Vagina (tissue), 2 donors: ENCODE measurements at places on chromosomes 6 and 20.

- no peak for DNase-seq
These were observed 96.5 kb downstream of the SMOC2 start for GRCh38 chr6:168537540-168537884.

GRCh38 chr6:86306210-86306609, 631.1 kb upstream of the HTR1E start:
- no peak for DNase-seq

- DNase-seq, result no peak
These were observed 27.9 kb downstream of the DNMT3B start for GRCh38 chr20:32789896-32790750.

- peak; percentile 67 for DNase-seq
These were observed 6.2 kb upstream of the RAET1E start for GRCh38 chr6:149903938-149904611.

DNA sequence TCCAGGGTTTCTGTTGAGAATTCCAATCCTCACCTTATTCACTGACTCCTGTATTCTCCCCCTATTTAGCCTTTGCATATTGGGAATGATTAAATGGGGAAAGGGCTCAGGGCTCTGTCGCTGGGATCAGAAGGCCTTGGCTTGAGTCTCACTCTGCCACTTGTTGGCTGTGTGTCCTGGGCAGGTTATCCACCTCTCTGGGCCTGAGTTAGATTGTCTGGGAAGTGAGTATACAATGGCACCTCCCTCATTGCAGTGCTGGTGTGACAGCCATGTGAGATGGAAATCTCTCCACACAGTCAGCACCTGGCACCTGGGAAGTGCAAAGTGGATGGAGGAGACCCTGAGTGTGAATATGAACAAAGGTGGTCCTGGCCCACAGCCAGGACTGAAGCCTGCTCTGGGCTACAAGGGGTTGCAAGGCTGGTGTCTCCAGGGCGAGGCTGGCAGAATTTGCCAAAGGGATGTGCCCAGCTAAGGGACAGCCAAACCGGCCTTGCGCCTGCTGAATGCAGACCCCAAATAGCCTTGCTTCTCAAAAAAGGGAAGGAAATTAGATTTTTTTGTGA, 200.0 kb upstream of the PMEPA1 start:
- DNase-seq, result no peak

GRCh38 chr6:157621406-157621805, 201.6 kb upstream of the SNX9 start:
- DNase-seq, result no peak

- no peak for DNase-seq
These were observed 538.2 kb upstream of the EYS start for GRCh38 chr6:66245231-66245630.

DNA sequence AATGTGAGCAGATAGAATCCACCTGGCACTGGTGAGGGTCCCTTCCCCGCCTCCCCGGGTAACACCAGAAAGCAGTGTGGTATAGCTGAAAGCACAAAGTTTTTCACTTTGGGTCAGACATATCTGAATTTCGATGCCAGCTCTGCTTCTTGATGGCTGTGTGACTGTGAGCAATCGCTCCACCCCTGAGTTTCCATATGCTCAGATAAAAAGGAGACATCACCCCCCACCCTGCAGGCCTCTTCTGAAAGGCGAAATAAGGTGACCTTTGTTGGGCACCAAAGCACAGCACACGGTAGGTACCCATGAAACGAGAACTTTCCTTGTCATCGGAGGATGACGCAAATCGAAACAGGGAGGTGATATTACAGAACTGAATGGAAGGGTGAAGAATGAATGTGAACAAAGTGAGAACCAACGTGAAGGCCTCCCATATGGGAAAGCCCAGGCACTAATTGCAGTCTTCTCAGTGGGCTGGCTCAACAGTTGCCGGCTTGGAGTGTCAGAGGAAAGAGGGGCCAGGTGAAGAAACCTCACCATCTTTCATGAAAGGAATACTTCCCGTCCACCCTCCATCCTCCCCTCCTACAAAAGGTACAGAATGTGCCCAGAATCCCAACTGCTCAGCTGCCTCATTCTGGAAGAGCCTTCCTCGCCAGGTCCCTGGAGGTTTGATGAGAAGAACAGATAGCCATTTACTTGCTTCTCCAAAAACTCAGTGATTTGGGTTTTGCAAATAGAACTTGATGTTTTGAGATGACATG, 61.8 kb downstream of the NFATC2 start:
- DNase-seq, result no peak

DNA sequence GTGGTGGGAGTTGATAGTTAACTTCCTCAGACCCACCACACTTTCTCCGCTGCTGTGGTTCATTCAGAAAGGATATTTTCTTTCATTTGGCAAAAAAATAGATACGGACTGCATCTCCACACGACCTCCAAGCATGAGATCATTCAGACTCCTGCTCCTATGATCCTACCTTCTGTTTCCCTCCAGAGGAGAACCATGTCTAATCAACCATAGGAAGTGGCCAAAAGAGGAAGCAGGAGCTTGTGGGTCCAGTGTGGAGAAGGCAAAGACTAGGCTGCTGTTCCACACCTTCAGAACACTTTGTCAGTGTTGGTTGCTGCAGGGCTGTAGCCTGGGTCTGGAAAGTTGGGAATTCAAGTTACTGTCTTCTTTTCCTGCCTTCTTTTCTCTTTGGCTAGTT, 10.6 kb upstream of the KIF13A start:
- no peak for DNase-seq

DNA sequence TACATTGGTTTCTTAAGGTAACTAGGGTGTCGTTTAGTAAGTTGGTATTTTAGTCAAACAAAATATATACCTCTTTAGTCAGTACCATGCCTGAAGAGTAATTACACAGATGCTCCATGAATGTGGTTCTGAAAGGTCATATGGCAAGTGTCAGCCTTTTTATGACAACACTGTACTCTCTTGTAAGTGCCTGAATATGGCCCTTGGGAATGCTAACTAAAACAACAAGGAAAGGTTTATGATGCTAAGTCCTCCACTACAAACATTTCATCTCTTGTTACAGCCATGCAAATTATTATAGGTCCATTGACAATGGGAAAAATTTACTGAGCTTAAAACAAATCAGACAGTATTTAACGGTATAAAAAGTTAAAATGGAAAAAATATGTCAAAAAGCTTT, 39.0 kb upstream of the SUPT3H start:
- no peak for DNase-seq

DNA sequence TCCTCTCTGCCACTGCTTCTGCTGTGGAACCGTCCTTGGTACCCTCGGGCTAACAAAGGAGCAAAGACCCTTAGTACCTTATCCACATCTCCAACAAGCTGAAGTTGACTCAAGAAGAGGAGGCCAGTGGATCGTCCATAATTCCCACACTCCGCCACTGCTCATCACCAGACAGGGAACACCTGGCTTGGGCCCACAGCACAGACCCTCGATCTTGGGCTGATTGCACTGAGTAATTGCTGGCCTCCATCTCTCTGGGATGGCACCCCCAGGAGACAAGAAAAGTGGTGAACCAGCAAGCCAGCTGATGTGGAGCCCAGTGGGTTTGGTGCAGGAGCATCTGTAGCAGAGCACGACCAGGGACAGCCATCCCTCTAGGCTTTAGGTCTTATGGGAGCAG, 109.4 kb upstream of the GRIK2 start:
- DNase-seq, result no peak

- DNase-seq, result no peak
These were observed 33.6 kb downstream of the TTI1 start for GRCh38 chr20:37999526-38000263.

DNA sequence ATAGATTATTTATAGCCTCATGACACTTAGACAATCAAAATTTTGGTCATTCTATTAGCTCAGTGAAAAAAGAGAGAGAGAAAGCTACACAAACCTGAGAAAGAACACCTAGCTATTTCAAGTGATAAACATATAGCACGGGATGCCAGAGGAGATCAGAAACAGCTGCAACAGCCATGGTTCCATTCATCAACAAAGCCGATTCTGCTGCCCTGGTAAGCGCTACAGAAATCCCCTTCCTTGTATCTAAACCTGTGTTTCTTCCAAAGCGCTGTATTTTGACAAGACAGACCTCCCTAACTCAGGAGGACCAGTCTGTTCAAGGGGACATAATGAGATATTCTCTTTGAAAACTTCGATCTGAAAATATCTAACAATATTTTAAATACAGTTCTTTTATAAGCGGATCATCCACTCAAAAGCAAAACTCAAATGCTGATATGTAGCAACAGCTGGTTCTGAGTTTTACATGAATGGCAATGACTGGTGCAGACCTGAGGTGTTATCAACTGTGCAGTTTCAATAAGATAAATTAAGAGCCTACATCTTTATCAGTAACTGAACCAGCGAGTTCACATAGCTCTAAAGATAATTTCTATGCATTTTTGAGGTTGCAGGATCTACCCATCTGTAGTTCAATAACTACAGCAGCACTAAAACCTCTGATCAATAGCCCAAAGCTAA, 447.8 kb downstream of the FRK start:
- DNase-seq, result no peak

DNA sequence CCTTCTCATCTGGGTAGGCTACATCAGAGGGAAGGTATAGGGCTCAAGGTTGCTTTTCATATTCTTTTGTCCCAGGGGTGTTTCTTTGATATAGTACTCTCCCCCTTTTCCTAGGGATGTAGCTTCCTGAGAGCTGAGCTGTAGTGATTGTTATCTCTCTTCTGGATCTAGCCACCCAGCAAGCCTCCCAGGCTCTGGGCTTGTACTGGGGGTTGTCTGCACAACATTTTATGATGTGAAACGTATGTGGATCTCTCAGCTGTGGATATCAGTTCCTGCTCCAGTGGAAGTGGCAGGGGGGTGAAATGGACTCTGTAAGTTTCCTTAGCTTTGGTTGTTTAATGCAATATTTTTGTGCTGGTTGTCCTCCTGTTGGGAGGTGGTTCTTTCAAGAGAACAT, 437.3 kb upstream of the SYNCRIP start:
- DNase-seq, result no peak

GRCh38 chr6:95877480-95877879, 138.3 kb upstream of the FUT9 start:
- no peak for DNase-seq

GRCh38 chr20:63698739-63699465, 2.5 kb downstream of the TNFRSF6B start:
- DNase-seq, result no peak

DNA sequence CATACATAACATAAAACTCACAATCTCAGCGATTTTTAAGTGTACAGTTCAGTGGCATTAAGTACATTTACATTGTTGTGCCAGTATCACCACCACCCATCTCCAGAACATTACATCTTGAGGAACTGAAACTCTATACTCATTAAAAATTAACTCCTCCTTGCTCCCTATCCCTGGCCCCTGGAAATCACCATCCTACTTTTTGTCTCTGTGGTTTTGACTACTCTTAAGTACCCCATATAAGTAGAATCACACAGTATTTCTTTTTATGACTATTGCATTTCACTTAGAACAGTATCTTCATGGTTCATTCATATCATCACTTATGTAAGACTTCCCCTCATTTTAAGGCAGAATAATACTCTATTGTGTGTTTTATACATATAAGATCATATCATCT, 1108.1 kb downstream of the GRIK2 start:
- DNase-seq, result no peak

GRCh38 chr20:37841389-37841788, 61.5 kb upstream of the VSTM2L start:
- no peak for DNase-seq

GRCh38 chr6:22411376-22412105, 114.7 kb upstream of the PRL start:
- DNase-seq, result no peak

GRCh38 chr20:39676857-39677391, 714.8 kb downstream of the DHX35 start:
- no peak for DNase-seq

GRCh38 chr6:81241126-81242041, 511.1 kb downstream of the TENT5A start:
- no peak for DNase-seq

DNA sequence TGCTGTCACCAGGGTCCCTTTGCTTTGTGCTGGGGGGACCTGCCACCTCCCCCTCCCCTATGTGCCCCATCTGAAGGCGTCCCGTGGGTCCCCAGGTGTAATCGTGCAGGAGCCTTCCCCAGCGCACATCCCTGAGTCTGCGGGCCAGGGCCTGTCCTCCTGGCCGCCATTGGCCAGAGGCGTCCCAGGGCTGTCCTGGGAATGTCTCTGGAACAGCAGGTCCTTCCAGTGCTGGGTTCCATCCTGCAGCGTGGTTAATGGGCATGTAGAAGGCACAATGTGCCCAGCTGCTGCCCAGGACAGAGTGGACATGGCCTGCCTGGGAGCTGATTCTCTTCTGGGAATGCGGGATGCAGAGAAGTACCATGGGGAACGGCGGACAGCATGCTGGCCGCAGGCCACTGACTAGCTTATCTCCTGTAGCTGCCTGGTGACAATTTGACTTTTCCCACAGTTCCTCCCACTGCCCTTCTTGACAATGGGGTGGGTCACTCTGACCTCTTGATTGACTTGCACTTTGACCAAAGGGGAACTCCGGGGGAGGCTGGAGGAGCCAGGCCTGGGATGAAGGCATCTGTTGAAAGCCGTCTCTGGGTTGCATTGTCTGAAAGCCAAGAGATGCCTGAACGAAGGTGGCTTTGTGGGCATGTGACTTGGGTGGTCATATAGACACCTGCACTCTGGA, 64.0 kb downstream of the CTCFL start:
- no peak for DNase-seq
